ENCODE measurements at places on chromosomes 1 and 21.
A peak's percentile ranks its signal among the peaks of the same experiment; 100 is the strongest.

DNA sequence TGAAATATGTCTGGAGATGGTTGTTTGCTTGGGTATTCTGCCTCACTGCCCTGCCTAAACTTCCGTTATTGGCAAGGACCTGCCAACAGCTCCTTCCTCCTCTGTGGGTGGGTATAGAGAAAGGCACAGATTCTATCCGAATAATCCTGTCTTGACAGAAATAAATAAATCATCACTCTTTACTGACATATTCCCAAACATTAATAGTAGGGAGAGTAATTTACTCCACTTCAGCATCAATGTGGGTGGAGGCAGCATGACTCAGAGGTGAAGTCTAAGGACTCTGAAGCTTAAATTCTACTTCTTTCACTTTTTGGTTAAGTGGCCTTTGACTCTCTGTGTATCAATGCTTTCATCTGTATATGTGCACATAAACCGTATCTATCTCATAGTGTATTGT is 2.9 kb downstream of the CD84 start:
- no peak for DNase-seq

GRCh38 chr1:12104417-12104816 is 41.3 kb downstream of the TNFRSF8 start:
- no peak for DNase-seq

DNA sequence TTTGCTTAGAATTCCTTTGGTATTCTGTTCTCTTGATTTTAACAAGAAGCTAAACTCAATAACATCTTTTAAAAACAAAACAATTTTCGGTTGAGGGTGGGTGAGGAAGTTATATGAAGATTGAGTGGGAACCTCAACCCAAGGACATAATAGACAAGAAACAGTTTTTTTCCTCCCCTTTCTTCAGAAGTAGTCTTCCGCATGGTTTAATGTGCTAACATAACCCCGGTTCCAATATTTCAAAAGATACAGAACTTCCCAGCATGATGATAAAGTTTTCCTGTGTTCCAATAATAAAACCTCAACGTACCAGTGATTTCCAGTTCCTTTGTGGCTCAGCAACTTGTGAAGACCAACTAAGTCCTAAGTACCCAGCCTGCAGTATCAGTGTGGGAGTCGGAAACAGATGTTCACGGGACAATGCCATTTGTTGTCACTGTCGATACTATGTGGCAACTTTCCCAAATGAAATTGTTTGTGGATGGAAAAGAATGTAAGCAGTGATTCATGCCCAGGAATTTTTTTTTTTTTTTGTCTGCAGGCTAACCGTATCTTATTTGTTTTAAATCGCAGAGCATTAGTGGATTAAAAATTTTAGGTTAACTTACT is 48.5 kb downstream of the NR5A2 start:
- DNase-seq, result no peak

DNA sequence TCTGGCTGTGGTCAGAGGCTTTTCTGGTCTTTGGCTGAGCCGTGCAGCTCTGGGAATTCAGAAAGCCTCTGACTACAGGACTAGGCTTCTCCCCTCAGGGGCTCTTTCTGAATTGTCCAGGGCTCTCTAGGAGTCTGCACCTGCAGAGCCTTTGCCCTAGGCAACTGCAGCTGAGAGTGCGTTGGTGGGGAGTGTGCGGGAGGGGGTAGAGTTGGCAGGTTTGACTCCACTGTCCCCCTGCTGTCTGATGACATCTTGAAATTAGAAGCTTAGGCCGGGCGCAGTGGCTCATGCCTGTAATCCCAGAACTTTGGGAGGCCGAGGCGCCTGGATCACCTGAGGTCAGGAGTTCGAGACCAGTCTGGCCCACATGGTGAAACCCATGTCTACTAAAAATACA is 32.9 kb downstream of the KIAA1614 start:
- DNase-seq, result no peak

DNA sequence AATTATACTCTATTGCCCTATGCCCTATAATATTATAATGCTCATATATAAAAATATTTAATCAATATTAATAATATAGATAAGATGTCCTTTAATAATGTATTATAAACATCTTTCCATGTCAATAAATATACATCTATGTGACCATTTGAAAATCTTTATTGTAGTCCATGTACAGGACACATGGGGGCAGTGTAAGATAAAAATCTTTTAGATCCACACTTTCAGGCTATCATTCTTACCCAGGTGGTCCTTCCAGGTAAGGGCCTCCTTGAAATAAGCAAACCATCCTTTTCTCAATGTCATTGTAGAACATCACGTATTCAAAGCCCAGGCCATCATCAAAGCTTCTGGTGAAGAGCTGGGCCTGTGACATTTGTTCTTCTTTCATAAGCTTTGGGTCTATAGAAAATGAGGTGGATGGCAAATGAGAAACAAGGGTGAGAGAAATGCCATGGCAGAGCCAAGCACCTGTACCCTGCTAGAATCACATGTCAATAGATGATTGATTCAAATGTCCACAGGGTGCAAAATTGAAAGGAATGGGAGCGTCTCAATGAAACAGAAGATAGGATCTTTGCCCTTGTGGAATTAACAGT is 20.2 kb downstream of the THEM4 start:
- no peak for DNase-seq

GRCh38 chr21:36728371-36729111 is 29.6 kb downstream of the SIM2 start:
- no peak for DNase-seq

- DNase-seq, result no peak
These were observed 2.3 kb upstream of the NRAS start for GRCh38 chr1:114718661-114719423.

- DNase-seq, result no peak
These were observed 8.5 kb downstream of the GPA33 start for GRCh38 chr1:167081594-167082156.

GRCh38 chr1:41365772-41366454 is 4.7 kb downstream of the FOXO6 start:
- DNase-seq, result no peak

DNA sequence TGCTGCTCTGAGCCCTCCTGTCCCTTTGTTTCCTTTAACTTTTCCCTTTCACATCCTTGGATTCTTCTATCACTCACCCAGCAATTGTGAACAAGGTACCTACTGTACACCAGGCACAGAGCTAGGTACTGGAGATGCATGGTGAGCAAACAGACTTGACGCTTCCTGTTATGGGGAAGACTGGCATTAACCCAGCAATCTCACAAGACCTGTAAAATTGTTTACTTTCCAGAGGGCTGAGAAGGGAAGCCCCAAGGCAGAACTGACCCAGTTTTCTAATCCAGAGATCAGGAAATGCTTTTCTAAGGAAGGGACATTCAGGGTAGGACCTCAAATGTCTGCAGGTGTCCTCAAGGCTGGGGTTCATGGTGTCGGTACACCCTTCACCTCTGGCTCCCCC is 171.6 kb upstream of the KAZN start:
- no peak for DNase-seq

DNA sequence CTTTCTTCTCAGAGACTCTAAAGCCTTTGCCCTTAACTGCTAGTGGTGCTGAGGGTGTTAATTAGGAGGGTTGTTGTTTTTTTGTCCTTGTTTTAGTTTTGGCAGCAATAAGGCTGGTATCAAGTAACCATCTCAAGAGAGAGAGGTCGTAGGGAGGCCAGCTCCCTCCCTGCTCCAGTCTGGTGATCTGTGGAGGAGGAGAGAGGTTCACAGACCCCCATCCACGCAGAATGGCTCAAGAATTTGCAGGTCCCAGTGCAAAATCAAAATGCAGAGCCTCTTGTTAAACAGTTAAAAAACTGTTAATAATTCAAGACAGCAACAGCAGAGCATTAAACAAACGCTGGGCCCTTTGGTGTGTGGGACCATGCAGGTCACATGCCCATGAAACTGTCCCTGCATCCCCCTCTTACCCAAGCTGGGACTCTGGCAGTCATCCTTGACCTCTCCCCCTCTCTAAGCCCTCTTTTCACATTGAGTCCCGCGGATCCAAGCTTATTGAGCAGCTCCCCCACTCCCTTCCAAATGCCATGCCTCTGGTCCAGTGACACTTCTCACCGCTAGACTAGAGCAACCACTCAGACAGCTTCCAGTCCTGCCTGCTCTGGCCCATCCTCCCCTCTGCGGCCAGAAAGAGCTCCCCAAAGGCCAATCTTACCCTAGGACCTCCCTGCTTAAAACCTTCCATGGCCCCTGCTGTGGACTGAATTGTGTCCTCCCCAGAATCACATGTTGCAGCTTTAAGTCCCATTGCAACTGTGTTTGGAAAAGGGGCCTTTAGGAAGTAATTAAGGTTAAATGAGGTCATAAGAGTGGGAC is 47.7 kb upstream of the RPL11 start:
- DNase-seq, result no peak

DNA sequence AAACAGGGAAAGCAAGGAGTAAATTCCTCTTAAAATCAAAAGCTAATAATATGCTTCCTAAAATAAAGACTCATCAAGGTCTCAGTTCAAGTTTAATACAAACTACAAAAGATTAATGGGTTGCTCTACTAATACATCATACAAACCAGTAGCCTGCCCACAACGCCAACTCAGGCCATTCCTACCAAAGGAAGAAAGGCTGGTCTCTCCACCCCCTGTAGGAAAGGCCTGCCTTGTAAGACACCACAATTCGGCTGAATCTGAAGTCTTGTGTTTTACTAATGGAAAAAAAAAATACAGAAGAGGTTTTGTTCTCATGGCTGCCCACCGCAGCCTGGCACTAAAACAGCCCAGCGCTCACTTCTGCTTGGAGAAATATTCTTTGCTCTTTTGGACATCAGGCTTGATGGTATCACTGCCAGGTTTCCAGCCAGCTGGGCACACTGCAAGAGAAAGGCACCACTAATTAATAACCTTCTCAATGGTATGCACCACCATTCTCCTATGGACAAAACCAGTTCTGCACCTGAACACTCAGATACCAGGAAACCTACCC is 10.6 kb downstream of the PRDX1 start:
- DNase-seq, result no peak

DNA sequence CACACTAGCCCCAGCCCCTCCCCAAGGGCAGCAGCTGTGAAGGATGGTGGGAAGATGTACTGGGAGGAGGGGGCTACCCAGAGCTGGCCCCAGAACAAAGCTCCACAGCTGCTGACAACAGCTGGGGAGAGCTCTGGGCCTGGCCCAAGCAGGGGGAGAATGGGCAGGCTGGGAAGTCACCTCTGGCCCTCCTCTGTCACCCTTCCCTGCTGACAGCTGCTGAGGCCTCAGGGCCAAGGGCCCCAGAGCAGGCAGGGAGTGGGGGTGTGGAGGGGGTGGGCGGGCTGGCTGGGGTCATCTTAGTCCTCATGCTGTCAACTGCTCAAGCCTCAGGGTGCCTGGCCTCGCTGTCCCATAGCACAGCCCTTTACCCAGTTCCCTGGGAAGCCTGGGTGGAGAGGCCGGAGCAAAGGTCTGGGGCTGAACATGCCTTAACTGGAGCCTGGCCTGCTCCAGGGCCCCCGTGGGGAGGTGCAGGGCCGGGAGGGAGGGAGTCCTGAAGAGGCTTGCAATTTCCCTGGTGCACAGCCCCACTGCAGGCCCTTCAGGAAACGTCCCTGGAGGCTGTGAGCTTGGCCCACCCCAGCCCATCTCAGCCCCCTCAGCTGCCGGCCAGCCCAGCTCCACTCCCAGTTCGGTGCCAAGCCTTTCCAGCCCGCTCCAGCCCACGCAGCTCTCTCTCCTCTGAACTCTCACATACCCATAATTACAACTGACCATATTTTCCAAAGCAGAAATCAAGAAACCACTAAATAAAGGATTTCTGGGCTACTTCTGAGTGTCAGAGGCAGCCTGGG is 25.7 kb downstream of the HSPG2 start:
- DNase-seq, result no peak

DNA sequence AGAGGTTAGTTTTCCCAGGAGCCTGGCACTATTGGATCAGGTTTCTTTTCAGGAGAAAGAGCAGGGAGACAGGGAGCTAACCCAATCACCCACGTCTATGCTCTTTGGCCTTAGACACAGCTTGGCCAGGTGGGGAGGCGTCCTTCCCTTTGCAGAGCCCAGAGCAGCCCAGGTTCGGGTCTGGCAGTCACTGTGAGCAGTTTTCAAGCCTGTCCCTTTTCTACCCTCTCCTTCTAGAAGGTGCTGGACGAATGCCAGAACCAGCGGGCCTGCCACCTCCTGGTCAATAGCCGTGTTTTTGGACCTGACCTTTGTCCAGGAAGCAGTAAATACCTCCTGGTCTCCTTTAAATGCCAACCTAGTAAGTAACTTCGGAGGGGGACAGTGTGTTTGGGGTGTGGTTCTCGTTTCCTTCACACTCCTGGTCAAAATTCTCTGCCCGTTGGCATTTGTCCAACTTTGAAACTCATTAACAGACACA is 44.9 kb downstream of the EVA1C start:
- no peak for DNase-seq

DNA sequence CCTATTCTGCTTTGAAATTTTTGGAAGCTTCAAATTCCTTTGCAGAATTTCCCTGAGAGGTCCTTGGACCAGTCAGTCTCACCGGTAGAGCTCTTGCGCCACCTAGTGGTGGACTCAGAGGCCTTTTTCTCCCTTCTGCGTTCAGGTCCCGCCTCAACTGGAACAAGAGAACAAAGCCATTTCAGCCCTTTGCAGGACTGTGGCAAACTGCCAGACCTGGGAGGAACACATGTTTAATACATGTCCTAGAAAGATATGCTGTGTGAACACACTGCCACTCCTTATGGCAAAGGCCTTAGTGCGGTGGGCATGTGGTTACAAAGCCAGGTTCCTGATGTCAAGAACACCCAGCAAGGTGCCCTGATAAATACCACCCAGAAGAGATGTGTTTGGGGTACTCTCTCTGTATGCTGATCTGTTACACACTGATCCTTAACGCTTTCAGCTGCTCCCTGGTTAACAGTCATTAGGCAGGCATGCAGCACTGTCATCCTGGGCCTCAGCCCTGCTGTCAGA is 82.2 kb upstream of the SSX2IP start:
- DNase-seq, result peak; percentile 73

- no peak for DNase-seq
These were observed 299.8 kb downstream of the DISC1 start for GRCh38 chr1:231926340-231926739.

DNA sequence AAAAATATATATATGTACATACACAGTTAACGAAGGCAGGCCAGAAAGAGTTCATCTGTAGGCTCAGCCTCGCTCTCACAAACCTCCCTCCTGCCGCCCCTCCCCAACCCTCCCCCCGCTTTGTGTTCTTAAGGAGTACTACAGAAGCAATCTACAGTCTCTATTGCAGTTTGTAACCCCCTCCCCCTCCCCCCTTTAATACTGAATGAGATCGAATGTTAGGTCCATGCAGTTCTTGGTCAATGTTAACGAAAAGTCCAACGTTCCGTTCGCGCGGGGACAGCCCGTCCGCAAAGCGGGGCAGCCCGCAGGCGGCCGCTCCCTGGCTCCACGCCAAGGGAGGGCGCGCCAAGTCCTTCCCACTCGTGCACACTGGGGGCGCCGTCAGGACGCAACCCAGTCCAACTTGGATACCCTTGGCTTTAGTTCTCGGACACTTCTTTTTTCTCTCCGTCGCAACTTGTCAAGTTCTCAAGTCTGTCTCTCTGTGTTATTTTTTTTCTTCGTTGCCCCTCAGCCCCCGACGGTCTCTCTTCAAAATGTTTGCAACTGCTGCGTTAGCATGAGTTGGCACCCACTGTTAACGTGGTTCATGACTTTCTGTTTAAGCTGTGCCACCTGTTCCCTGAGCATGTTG is 2.2 kb downstream of the JUN start:
- DNase-seq, result no peak

All from iPS DF 6.9 (cell line).